ENCODE measurements at places on chromosomes 16 and 17.

- DNase-seq = no peak
These were observed 83.2 kb upstream of the HNF1B start for GRCh38 chr17:37827905-37828650.

- DNase-seq = no peak
These were observed 92.6 kb downstream of the CACNG3 start for GRCh38 chr16:24348545-24349290.

DNA sequence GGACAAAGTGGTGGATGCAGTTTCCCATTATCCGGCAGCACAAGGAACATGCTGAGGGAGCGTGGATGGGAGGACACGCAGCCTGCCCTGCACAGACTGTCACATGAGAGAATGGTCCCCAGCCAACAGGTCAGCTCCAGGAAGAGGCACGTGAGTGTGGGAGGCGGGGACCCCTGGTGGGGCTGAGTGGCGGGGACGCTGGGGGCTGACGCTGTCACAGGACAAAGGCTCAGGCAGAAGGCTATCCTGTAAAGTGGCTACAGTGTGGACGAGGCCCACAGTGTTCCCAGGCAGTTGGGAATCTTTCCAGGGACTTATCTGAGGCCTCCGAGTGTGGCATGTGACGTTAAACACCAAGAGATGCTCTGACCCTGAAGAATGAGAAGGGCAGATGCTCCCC, 30.4 kb downstream of the MBTPS1 start:
- no peak for DNase-seq

DNA sequence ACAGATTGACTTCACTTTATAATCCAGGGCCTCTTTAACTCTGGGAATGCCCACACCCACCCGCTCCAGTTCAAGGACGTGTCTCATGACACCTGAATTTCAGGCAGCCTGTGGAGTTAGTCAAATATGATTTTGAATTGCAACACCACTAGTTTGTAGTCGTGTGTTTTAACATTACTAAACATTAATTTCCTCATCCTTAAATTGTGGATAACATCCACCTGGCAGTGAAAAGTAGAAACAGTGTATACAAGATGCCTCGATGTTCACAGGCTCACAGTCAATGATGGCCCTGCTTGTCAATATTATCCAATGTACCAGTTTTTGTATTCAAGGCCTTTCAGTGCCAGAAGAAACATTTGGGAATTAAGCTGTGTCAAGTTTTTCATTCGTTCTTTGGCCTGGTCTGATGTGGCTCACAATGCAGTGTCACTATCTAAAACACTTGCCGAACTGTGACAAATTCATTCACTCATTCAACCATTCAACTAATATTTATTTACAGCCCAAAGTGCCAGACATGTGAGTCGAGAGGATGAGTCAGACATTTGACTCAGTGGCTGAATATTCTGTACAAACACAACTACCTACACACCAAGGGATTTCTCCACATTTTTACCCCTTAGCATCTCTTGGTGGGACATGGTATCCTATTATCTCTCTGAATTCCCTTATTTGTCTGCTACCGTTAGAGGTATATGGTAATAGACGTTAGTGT, 1.4 kb downstream of the MEIOB start:
- no peak for DNase-seq

DNA sequence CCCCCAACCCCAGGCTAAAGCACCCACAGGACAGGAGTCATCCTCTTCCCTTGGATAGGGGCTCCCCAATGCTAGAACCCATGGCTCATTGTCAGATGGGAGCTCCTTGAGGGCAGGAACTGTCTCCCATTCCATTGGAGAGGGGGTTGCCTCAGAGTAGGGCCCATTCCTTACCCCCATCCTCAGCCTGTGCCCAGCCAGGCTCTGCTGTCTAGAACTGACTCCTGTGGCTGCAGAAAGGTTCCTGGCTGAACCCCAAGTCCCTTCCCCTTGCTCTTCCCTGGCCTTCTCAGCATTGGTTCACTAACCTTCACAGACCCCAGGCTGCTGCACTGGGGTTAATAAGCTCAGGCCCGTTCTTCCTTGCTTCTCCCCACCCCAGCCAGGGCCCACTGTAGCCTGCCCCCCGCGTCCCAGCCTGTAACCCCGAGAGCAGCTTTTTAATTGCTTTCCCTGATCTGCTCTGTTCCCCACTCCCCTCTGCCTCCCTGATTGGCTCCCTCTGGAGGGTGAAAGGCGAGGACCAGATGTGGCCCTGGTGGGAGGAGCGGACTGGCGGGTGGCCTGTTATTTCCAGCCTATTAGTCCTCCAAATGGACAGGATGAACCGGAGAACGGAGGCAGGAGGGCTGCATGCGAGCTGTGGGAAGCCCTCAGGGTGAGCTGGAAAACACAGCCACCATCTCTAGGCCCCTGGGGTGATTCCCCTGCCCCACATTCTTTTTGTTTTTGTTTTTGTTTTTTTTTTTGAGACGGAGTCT, 6.0 kb upstream of the GFAP start:
- no peak for DNase-seq

DNA sequence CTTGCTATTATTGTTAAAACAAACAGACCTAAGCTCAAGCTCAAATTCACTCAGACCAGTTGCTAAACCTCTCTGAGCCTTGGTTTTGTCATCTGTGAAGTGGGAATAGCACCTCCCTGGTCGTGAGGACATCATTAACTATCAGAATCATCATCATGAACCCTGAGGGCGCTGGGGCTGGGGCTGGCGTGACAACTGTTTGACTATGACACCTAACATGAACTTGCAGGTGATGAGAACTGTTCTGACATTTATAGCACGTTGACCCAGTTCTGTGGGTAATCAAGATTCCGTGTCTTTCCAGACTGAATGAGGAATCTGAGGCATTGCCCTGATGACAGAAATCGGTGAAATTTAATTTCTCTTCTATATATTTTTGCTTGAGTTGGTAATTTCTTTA, 71.3 kb upstream of the CDH5 start:
- DNase-seq = no peak

DNA sequence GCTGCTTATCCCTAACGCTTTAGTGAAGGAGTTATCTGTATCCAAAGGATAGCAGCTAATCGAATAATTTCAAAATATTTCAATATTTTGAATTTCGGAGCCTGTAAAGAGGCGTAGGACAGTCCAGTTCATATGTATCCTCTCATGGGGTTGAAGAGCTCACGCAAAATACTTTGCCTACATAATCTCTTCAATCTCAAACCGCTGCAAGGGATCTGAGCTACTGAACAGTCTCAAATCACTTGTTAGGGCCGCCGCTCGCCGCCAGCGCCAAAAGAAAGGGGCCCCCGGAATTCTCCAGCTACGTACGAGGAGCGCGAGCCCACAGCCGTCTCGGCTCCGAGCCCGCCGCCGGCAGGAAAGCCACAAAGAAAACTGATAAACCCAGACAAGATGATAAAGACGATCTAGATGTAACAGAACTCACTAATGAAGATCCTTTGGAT, 601 bp upstream of the RFWD3 start:
- no peak for DNase-seq

- DNase-seq = no peak
These were observed 147.8 kb downstream of the MSI2 start for GRCh38 chr17:57404073-57404472.

DNA sequence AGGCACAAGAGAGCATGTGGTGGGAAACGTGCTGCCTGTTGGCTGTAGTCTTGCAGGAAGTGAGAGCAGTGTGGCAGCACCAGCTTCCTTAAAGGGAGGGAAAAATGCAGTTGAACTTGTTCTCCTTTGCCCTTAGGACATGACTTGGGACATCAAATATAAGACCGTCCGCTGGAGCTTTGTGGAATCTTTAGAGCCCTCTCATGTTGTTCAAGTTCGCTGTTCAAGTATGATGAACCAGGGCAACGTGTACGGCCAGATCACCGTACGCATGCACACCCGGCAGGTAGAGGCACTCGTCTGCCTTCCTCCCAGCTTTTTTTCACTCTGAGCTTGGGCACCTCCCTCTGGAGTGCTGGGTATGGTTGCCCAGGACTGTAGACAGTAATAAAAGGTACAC, 23.3 kb downstream of the GPR179 start:
- no peak for DNase-seq

DNA sequence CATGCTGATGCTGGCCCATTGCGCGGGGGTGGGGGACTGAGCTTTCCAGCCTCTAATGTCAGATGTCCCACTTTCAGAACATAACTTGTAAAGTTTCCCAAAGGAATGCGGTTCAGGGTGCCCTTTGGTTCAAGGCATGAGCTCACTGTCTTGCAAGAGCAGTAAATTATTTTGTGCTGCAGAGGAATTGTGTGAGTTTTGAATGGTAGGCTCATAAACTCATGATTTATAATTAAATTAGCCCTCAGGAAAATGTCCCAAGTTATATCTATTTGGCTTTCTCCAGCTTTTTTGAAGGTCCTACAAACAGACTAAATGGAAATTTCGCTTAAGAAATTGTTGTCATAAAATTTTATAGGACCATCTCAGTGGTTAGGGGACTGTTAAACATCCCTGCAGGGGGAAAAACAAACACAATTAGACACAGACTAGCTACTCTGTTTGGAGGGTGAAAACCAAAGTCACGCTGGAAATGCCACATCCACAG, 321.8 kb downstream of the HS3ST3B1 start:
- DNase-seq = no peak

- no peak for DNase-seq
These were observed 6.2 kb upstream of the KANSL1 start for GRCh38 chr17:46199379-46199778.

- no peak for DNase-seq
These were observed 268.0 kb upstream of the IRX3 start for GRCh38 chr16:54554581-54554980.

DNA sequence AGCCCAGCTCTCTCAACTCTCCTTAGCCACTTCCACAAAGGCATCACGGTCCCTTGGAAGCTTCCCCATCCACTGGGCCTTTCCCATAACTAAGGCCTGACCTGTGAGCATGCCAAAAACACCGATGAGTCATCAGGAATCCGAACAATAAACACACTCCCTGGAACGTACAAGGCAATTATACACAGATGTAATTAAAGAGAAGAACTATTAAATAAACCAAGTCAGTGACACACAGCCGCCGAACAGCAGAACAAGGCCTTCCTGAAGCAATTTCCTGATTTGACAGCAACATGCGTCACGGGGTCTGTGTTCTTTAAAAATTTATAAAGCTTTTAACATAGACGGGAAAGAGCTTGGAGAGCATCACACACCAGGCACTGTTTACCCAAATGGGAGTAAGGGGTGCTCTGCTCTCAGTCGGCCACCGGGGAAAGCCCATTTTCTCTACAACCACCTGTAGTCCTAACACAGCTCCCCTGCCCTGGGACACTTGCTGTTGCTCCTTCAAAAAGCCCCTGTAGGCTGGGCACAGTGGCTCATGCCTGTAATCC, 29.4 kb downstream of the COG7 start:
- no peak for DNase-seq

- no peak for DNase-seq
These were observed 151.1 kb downstream of the SDK2 start for GRCh38 chr17:73492821-73493814.

DNA sequence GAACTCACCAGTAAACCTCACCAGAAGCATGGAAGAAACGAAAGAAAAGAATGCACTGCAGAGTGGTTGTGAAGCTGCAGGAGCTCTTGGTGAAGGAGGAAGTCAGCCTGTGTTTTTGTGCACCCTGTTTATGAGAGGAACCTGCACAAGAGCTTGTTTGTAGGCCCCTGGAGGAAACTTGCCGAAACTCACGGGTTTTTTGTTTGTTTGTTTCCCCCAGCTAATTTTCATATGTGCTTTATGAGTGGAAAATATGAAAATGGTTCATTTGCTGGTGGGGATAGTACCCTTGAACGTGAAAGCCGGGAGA, 222.7 kb downstream of the C16orf95 start:
- DNase-seq = no peak

- no peak for DNase-seq
These were observed 174.8 kb downstream of the RPTOR start for GRCh38 chr17:80719449-80719848.

GRCh38 chr17:1186923-1187771, 7.4 kb upstream of the ABR start:
- DNase-seq = peak; percentile 78

DNA sequence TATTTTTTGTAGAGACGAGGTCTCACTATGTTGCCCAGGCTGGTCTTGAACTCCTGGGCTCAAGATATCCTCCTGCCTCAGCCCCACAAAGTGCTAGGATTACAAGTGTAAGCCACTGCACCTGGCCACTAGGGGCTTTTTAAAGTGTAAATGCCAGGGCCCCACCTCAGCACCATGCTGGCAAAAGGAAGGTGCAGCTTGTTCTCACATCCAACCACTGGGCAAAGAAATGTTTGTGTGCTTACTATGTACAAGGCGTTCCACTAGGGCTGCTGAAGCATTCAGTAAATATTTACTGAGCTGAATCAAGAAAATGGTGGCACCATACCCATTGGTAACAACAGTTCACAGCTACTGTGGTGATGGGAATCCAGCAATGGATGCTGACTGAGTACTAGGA, 22.6 kb downstream of the COG1 start:
- DNase-seq = no peak

DNA sequence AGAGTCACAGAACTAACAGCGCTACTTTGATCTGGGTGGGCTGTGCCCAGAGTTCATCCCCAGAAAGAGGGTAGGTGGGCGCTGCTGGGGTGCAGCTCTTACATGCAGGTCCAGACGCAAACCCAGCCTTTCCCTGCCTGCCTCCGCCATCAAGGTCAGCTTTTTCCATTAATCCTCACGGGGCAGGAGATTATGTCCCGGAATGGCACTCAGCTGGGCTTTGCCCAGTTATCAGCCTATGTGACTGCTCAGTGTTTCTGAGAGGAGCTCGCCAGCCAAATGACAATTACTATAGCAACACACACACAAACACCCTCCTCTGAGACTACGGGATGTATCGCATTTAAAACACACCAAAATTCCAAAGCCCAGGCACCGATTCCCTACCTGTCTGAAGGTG, 20.1 kb downstream of the GLYR1 start:
- DNase-seq = no peak

- no peak for DNase-seq
These were observed 433.8 kb upstream of the TOM1L1 start for GRCh38 chr17:54466875-54467274.

DNA sequence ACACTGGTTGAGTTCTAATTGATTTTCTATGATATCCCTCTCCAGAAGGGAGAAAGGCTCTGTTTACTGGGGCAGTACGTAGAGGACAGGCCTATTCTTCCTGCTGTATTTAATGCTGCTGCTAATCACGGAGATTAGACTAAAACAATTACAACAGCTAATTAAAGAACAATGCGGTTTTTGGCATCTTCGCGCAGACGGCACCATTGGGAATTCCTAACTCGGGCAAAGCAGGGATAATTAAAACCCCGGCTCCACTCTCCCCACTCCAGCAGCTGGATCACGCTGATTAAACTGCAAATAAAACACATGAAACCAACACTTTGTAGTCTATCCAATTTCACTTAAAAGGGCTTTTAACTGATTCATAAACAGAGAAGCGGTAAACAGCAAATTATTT, 147.6 kb downstream of the XYLT1 start:
- no peak for DNase-seq

DNA sequence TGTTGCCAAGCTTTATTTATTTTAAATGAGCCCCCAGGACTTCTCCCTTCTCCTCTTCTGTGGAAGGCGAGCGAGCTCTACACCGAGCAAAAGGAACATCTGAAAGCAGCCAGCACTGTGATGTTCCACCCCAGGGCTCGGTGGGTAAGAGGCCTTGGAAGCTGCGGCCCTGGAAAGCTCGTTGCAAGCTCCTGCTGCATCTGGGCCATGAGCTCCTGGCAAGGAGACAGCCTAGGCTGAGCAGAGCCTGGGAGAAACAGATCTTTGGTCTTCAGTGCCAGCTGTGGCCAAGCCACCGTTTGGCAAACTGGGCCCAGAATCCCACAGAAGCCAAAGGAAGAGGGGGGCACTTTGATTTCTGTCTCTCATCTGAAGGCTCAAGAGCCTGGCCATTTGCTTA, 114.1 kb downstream of the ENGASE start:
- no peak for DNase-seq

Measured in progenitor cell of endocrine pancreas (in vitro differentiated cells).